ENCODE measurements at places on chromosomes 6 and 20.

DNA sequence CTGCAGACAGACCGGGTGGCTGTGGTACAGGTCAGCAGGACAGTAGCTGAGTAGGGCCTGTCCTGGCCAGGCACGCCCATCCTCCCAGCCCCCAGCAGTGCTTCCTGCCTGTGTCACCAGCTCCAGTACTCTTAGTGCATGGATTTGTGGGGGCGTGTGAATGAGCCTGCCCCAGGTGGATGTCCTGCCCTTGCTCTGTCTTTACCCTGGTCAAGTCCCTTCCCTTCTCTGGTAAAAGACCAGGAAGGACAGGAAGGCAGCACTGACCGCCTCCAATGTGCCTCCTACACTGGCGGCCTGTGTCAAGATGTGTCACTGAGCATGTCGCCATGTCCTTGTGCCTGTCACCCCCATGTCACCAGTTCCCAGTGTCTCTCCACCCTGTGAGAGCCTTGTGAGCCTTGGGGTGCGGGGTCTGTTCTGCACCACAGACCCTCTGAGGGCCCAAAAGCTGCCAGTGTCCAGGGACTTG, 11.9 kb downstream of the TEAD3 start:
- DNase-seq, result no peak

- no peak for DNase-seq
Measured at GRCh38 chr6:26021350-26022131, 58.9 kb downstream of the TRIM38 start.

- DNase-seq, result no peak
Measured at GRCh38 chr20:6784210-6784631, 16.7 kb downstream of the BMP2 start.

DNA sequence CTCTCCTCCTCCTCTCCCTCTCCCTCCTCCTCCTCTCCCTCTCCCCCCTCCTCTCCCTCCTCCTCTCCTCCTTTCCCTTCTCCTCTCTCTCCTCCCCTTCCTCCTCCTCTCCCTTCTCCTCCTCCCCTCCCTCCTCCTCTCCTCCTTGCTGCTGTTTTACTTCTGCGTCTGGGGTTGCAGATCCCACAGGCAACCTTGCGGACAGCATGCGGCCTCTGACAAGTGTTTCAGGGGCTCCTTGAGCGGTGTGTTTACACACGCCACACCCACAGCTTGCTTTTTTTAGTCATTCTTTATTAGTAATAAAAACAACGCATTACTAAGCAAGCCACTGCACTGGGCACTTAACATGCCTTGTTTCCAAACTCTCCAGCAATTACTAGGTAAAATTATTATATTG, 81.9 kb downstream of the TFAP2C start:
- no peak for DNase-seq

DNA sequence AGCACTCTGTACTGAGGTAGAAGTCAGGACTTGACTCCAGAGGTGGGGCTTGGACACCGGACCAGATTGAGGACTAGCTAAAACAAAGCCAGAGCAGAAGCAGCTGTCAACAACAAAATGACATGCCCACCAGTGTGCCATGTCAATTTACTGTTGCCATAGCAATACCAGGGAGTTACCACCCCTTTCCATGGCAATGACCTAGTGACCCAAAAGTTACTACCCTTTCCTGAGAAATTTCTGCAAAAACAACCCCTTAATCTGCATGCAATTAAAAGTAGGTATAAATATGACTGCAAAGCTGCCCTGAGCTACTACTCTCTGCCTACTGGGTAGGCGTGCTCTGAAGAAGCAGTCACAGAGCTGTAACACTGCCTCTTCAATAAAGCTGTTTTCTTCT, 21.0 kb downstream of the MAP3K5 start:
- DNase-seq, result no peak

- no peak for DNase-seq
Measured at GRCh38 chr20:44527716-44528199, 5.9 kb upstream of the SERINC3 start.

GRCh38 chr20:1815502-1816085, 79.6 kb upstream of the SIRPA start:
- DNase-seq, result no peak

GRCh38 chr6:154518396-154518795, 7.9 kb upstream of the CNKSR3 start:
- DNase-seq, result no peak

DNA sequence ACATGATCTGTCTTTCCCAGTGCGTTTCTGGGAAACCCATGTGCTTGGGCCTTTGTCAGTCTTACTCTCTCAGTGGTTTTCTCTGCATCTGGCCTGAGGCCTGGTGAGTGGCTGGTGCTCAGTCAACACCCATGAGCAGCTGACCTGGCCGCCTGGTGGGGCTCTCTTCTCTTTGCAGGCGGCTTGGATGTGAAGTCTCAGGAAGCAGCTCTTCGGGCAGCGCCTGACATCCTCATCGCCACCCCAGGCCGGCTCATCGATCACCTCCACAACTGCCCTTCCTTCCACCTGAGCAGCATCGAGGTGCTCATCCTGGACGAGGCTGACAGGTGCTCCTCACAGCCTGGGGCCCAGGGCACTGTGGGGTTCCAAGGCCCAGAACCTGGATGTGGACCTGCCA, 10.8 kb downstream of the DDX27 start:
- no peak for DNase-seq

DNA sequence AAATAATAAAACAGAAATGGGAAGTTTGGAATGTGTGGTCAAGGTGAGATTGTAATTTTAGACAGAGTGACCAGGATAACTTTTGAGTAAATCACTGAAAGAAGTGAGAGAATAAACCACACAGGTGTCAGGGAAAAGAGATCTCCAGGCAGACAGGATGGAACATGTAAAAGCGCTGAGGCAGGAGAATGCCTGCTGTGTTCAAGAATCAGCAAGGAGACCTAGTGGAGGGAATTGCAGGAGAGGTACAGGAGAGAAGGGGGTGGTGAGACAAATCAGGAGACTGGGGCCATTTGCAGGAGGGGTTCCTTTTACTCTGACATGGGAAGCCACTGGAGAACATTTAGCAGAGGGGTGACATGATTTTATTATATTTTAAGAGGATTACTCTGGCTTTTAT, 456.7 kb downstream of the NKAIN2 start:
- DNase-seq, result no peak

DNA sequence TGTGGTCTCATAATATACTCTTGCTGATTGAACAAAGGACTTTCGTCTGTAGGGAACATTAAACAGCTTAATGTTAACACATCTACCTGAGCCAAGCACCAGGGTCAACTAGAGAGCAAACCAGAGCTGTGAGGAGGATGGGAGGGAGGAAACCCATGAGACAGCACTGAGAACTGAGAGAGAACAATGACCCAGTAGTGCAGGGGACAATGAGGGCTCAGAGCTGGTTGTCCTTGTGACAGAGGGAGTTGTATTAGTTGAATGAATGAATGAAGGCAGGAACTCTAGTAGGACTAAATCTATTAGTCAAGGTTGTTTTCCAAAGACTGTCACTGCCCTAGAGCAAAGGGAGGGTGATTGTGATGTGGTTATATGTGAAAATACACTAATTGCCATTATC, 28.2 kb upstream of the GSTA4 start:
- DNase-seq, result no peak
